Fibroblast of upper back skin (primary cell): ENCODE measurements at places on chromosomes 6 and 20.
A peak's percentile ranks its signal among the peaks of the same experiment; 100 is the strongest.

- peak; percentile 86 for DNase-seq
These were observed 1.8 kb downstream of the ADAM33 start for GRCh38 chr20:3679749-3680700.

DNA sequence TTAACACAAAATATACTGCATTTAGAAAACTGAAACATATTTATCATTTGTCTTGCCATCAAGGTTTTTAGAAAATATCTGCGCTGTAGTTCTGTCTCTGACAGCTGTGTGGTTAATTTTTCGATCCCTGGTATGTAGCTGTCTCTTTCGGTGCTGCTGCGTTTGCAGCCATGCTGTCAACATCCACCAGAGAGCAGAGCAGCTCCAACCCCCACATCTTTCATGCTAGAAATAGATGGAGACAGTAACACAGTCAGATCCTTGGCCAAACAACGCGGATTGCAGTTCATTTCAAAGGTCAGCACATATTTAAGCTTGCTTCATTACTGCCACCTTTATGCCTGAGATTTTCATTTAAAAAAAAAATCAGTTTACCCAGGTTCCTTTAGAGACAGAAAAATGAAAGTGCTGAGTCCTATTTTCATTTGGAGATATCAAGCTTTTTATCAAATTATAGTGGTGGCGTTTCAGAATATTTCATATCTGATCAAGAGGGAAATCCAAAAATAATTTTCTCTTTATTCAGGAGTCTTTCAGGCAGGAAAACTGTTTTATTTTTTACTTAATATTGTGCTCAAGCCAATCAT lies 157.7 kb upstream of the MMS22L start:
- DNase-seq: peak; percentile 51

GRCh38 chr6:37289931-37290330 lies 32.0 kb upstream of the TMEM217 start:
- DNase-seq: no peak

DNA sequence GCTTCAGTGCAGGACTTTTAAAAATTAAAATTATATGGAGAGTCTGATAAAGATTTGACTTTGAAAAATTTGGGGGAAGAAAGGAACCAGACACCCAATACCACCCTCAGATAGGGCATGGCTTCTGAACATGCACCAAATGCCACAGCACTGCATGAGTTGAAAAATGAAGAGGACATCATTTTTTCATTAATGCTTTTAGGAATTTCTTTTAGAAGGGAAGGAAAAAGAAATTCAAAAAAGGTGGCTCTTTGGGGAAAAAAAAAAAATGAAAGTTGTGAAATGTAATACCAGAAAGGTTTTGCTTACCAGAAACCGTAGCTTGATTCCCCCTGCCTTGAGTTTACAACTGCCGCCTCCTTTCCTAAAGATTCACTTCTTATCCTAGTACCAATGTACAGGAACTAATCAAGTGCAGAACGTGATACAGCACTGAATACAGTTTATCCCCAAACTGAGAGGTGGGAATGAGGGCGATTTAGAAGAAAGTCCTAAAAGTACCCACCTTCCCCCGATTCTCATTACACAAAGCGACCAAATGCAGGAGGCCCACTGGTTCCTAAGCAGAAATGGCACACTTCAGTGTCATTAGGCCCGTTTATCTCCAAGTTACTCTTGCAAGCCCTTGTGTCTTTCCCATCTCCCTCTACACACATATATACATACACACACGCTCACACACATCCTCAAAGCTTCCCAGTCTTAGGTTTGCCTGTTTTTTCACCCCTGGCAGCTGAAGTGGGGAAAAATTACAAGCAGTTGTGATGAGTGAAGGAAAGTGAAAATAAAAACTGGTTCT lies 2.8 kb downstream of the PPP1R10 start:
- DNase-seq: no peak

DNA sequence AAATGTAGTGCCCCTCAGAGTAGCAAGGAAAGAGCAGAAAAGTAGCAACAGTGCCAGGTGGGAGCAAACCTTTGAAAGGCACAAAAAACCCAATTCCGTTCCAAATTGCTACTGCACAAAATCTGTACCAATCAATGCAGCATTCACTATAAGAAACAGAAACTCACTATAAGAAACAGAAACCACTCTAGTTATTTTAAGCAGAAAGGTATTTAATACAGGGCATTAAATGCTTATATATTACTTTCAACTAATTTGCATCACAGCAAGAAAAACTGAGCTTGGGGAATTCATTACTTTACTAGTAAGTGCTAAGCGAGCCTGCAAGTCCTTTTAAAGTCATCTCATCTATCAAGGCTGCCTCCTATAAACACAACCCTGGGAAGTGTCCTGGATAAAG lies 116.5 kb upstream of the OLIG3 start:
- no peak for DNase-seq

DNA sequence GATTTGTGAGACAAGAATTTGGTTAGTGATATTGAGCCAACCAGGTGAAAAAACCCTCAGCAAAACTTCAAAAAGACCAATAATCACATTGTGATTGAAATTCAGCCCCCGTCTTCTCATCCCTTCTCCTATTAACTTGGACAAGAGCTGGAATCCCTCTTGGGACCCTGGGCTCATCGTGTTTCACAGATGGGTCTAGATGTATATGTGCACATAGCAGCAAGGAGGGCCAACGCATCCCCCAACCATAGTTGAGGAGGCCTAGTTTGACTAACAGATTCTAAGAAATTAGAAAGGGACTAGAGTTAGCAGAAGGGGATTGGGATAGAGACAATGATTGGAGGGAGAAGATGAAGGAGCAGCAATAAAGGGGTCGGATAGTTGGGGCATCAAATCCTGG lies 19.8 kb upstream of the LRFN2 start:
- no peak for DNase-seq

GRCh38 chr20:24776755-24777271 lies 172.3 kb upstream of the CST7 start:
- DNase-seq: no peak

GRCh38 chr6:169775321-169775720 lies 23.9 kb downstream of the ERMARD start:
- DNase-seq: no peak

- no peak for DNase-seq
These were observed 85.3 kb downstream of the SIM1 start for GRCh38 chr6:100379386-100379785.

- DNase-seq: no peak
These were observed 1.5 kb downstream of the RBM38 start for GRCh38 chr20:57392512-57393271.

DNA sequence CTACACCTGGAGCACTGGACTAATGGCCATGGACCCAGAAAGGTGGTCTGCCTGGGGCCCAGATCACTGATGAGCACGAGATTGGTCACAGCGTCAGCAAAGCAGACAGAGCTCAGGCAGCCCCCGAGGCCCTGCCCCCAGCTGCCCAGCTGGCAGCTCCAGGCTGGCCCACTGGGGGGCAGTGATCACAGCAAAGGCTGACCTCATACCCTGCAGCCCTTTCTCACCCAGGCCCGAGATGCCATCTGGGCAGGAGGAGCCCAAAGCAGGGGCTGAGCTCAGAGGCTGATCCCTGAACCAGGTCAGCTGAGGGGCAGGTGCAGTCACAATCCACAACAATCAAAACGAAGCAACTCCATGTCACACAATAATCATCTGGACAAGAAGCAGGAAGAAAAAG lies 4.1 kb downstream of the MAP1LC3A start:
- no peak for DNase-seq

DNA sequence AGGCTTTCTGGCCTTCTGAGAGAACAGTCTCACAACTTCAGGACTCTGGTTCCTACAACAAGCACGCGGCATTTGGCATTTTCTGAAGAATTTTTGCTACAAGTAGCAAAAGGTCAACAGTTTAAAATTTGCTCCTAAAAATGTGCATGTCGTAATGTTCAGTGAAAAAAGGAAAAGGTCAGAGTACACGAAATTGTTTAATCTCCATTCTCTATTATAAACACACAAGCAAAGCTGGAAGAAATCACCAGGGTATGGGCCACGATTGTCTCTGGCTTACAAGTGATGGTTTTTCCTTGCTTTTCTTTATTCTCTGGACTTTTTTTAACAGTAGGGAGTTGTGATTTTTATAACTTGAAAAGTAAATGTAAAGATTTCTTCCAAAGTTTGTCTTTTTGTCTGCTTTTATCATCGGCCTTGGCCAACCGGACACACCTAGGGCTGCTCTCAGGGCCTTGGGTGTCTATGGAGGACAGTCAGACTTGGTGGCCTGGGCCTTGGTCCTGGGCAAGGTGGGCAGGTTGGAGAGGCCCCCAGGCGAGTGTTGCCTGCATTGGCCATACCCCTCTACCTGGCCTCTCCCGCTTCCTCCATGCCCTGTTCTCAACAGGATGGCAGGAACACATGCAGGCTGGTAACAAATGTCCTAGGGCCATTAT lies 32.4 kb downstream of the PLEKHG1 start:
- DNase-seq: no peak

DNA sequence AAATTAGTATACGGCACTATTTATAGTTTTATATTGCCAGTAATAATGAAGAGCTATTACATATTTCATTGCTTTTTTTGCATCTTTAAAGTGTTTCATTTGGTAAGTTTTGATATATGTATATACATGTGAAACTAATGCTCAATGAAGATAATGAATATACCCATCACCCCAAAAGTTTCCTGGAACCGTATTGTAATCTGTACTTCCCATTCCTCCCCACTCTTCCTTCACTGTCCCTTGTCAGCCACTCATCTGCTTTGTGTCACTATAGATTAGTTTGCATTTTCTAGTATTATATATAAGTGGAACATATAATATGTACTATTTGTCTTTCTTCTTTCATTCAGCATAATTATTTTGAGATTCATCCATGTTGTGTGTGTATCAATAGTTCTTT lies 10.3 kb upstream of the TBC1D32 start:
- no peak for DNase-seq

DNA sequence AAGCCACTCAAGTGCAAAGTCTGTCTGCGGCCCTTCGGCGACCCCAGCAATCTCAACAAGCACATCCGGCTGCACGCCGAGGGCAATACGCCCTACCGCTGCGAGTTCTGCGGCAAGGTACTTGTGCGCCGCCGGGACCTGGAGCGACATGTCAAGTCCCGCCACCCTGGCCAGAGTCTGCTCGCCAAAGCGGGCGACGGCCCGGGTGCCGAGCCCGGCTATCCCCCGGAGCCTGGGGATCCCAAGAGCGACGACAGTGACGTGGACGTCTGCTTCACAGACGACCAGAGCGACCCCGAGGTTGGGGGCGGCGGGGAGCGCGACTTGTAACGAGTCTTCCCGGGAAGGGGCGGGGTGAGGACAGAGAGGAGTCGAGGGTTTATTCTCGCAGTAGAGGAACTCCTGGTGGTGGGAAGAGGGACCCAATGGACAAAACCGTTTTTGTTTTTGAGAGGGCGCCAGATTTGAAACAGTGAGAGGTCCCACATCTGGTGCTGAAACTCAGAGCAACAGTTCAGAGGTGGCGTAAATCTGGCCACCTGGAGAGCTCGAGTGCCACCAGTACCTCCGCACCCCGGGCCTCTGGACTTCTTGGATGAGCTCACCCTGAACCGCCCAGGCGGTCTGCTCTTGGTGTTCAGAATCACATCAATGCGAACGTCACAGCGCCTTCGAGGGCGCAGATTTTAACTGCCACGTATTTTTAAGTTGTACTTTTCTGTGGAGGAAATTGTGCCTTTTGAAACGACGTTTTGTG lies 8.0 kb downstream of the PRDM13 start:
- DNase-seq: no peak

DNA sequence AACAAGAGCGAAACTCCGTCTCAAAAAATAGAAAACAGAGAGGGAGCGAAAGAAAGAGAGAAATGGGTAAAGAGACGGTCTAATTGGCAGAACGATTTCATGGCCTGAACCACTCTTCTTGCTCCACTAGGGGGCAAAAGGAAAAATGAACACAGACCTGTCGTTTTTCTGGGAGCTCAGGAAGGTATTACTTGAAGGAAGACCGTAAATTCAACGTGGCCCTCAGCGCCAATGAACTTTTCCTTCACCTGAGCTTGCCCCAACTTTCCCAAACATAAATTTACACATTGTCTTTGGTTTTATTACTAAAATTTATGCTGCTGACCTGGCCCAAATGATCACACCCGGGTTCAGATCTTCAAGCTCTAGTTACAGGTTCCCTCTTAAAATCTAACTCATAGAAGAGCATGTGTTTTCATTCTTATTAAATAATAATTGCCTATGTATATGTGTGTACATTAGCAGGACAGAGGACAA lies 67.3 kb downstream of the ATP9A start:
- DNase-seq: peak; percentile 43

DNA sequence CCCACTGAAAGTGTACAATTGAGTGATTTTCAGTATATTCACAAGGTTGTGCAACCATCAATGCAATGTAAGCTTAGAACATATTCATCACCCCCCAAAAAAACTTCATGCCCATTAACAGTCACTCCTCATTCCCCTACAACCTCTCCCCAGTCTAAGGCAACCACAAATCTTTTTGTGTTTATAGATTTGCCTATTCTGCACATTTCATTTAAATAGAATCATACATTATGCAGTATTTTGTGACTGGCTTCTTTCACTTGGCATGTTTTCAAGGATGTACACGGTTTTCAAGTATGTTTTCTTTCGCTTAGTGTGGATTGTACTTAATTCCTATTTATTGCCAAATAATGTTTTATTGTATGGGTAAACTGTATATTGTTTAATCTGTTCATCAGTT lies 329.3 kb upstream of the RNF24 start:
- peak; percentile 75 for DNase-seq

- DNase-seq: no peak
These were observed 21.9 kb upstream of the CDH4 start for GRCh38 chr20:61230166-61230565.

- DNase-seq: peak; percentile 11
These were observed 537 bp downstream of the TCP1 start for GRCh38 chr6:159788753-159789376.

- DNase-seq: no peak
These were observed 7.3 kb upstream of the ENTPD6 start for GRCh38 chr20:25188218-25188617.

- DNase-seq: no peak
These were observed 23.3 kb downstream of the RNF144B start for GRCh38 chr6:18410412-18410811.

DNA sequence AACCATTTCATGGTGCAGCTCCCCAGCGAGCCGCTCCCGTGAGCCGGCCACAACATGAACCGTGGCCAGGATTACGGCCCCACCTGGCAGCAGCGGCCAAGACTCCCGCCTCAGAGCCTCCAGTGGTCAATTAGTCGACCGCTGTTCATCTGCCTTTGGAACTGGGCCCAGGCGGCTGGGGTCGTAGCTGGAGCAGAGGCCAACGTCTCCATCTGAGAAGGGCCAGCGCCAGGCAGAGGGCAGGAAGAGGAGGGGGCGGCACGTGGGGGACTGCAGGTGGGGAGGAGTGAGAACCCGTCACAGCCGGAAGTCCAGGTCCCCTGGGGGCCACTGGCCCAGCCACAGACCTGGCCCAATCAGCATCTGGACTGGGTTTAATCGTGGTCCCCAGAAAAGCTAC lies 184.3 kb downstream of the TAF4 start:
- no peak for DNase-seq

- DNase-seq: no peak
These were observed 139.2 kb downstream of the CDKAL1 start for GRCh38 chr6:20673458-20673857.
